RWPE1 (cell line): ENCODE measurements at places on chromosomes 3 and 15.

DNA sequence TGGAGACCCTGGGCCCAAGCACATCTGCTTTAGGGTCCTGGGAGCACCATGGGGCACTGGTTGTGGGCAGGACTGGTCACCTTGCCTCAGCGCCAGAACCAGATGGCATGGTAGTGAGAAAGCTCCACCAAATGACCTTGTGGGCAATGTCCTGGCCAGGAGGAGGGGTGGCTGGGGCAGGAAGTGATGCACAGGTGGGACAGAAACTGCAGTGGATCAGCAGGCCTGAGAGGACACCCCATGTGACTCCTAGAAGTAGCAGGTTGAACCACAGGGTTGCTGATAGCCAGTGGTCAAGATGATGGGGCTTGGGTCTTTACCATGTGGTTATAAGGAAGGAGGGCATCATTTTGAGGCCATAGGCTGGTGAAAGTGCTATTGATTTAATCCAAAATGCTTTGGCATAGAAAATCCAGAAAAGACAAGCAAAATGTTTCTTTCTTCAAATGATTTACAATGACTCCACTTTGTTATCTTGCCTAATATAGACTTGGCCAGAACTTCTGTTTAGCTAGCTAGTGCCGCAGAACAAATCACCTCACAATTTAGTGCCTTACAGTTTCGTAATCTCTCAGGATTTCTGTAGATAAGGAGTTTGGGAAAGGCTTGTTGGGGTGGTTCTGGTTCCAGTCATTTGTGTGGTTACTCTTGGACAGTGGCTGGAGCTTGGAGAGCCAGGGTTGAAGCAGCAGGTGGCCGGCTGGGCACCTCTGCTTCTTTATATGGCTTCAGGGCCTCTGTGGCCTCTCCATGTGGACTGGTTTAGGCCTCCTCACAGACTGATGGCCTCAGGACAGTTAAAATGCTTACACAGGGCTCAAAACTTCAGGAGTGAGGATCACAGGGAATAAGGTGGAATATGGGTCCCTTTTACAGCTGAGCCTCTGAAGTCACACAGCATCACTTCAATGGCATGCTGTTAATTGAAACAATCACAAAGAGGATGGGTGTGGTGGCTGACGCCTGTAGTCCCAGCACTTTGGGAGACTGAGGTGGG is 27.5 kb downstream of the TMEM158 start:
- no peak for DNase-seq

- DNase-seq: no peak
These were observed 99.8 kb downstream of the SEMA5B start for GRCh38 chr3:122927726-122928125.

- DNase-seq: no peak
These were observed 12.8 kb upstream of the MTMR10 start for GRCh38 chr15:31004220-31004733.

DNA sequence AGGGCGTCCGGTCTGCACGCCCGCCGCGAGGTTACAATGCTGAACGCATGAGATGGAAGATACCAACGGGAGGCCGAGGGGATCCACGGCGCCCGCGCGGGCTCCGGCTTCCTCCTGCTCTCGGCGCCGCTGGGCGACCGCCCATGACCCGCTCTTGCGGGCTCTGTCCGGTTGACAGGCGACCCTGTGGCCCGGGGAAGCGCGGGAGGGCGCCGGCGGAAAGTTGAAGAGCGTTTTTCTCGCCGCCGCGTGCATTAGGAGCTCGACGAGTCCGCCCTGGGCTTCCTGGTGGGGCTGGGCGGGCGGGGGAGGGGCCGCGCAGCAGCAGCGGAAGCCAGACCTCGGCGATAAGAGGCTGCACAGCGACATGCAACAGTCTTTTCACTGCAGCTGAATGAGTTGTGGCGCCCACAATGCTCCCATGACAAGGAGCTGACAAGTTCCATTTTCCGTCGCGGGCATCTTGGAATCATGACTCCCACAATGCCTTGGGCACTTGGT is at the start of gene MBNL1:
TSS of gene MBNL1 (plus strand) at position 375 of the 501 bp plus-strand sequence. CDS start 31,265 bp downstream, outside the sequence.
- peak; percentile 41 for DNase-seq

DNA sequence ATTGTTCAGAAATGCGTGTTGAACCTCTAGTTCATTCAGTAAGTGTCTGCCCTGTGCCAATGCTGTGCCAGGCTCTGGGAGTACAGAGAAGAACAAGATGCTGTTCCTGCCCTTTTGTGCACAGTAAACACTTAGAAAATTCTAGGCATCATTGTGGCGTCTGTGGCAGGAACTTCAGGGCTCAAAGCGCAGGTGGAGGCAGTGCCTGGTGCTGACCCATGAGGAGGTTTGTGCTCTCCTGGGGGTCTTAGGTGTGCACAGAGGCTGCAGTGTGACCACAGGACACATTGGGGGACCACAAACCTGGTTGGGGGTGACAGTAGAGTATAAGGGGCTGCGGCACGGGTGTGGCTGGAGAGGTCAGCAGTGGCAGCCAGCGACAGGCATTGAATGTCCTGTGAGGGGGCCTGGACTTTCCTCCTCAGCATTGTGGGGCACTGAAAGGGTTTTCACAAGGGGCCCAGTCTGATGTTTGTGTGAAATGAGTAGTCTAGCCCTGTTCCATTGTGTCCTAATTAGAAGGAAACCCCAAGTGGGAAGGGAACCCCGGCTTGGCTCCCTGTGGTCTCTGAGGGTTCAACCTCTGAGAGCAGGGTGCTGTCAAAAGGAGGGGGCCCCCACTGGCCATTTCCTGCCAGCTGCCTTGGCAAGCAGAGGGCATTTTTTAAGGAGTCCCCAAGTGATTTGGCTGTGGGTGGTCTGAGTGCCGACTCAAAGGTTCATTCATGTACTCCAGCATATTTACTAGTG is 20.9 kb downstream of the MRAS start:
- no peak for DNase-seq

DNA sequence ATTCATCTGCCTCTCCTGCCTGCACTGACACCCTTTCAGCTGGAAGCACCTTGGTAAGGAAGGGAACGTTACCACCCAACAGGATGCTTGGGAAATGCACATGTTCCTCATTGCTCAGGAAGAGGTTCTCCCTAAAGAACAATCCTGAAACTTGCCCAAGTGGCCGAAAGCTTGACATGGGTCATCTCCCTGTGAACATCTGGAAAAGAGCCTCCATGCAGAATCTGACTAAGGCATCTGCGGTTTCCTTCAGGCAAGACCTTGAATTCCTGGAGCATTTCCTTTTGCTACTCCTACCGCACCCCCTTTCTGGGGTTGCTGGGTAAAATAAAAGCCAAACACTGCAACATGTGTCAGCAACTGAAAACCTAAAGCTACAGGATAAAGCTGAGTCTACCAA is 68.7 kb upstream of the SNRK start:
- no peak for DNase-seq

DNA sequence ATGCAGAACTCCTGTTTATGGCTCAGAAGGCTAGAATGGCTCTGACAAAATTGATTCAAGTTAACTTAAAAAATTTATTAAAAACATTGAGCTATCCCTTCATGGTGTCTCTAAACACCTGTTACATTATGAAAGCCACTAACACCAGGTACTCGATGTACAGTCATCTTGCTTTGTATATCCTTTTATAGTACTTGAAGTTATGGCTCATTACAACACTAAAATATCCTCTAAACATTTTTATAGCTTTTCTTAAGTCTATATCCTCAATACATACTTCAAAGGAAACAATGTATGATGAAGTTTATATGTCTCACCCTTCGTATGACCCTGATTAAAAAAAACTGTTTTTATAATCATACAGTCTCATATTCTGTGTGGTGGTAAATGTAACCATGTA is 38.2 kb downstream of the SLITRK3 start:
- DNase-seq: no peak

- no peak for DNase-seq
These were observed 1141.4 kb downstream of the TBL1XR1 start for GRCh38 chr3:176055836-176056235.

- no peak for DNase-seq
These were observed 730 bp downstream of the ZKSCAN7 start for GRCh38 chr3:44555723-44556122.

GRCh38 chr3:69422751-69423150 is 36.9 kb upstream of the FRMD4B start:
- DNase-seq: peak; percentile 46

- no peak for DNase-seq
These were observed 91.6 kb downstream of the NR2F2 start for GRCh38 chr15:96422125-96422524.

DNA sequence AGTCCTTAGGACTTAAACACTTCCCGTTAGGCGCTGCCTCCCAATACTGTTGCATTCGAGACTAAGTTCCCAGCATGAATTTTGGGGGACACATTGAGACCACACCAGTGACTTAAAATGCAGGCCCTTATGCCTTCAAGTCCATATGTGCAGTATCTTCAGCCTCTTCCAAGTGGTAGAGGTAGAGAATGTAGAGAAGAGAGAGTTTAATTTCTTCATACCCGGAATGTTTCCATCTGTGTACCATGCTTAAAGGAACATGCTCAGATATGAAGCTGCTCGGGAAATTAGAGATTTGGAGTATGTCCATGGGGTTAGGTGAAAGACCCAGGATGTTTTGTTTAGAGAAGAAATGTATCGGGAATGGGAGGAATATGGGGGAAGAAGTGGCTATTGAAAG is 12.6 kb downstream of the DUT start:
- no peak for DNase-seq

- DNase-seq: no peak
These were observed 80.2 kb upstream of the PXYLP1 start for GRCh38 chr3:141151439-141151838.

- peak; percentile 87 for DNase-seq
These were observed 134.0 kb downstream of the TPRA1 start for GRCh38 chr3:127456471-127457093.

DNA sequence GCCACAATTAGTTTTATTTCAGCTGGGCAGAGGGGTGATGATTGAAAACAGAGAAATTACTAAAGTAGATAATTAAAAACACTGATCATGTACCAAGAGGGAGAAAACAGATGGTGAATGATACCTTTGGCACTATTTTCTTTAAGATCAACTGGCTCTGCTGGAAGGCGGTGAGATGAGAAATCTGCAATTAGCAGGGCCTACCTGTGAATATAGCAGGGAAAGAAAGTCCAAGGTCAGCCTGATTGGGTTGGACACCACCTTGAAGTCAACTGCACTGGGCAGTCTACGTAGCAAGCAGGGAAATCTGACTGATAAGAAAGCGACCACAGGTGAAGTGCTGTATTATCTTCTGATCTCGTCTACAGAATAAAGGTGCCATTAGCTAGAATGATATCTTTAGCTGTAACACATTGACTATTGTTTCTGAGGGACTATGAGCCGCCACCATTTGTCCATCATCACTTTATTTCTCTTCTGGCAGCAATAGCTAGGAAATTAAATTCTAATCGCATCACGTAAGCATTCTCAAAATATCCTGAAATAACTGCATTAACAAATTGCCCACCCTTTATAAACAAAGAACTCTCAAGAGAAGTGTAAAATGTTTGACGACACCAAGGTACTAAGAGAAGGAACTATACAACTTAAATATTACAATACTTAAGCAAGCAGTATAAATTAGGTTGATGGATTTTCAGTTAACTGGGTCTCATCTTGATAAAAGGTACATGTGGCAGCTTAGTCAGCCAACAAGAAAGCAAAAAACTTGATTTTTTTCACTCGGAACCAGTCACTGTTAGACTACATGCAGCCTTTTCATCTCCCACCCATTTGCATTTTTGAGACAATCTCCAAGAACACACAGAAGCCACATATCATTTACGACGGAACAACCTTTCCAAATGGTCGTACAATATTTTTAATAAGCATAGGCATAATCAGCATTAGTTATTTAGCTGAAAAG is 1.3 kb downstream of the NEDD4 start:
- no peak for DNase-seq

- no peak for DNase-seq
These were observed 97.6 kb upstream of the VGLL3 start for GRCh38 chr3:87088430-87088992.

DNA sequence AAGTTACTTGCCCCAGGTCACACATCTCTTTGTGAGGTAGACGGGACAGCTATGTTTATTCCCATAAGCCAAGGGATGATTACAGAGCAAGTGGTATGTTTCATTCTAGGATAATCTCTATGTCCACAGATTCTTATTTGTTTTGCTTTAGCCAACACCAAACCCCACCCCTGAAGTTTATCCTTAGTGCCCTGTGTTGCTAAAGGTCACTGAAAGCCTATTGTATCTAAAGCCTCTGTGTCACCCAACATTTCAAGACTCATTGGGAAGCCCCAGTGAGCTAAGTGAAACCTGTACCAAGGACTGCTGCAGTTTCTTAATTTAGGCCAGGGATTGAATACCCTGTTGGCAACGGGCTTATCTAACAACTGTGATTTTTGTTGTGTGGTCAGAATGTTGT is 135.6 kb downstream of the ADAMTS9 start:
- DNase-seq: no peak

DNA sequence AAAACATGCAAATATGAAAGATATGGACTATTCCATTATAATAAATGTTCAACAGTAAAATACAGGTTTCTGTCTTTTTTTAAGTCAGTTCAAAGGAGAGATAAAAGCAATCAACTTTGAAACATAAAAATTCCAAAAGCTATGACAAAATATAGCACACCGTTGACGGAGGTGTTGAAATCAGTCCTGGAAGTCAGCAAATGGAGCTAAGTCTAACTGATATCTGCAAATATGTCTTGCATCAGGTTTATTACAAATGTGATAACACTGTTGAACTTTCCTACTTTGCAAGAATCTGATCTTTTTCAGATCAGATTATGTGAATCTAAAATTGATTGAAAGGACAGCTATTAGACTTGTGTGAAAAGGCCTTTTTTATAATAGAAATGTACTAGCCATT is 300.7 kb downstream of the SHOX2 start:
- no peak for DNase-seq
